Breast epithelium (tissue), 4 donors: ENCODE measurements at places on chromosomes 1 and 21. TPM values are rescaled to one million over a fixed set of nuclear protein-coding genes. Genes with fewer than 3 reads are reported as not detected.

Gene DNAJC6
- 6.2 TPM for total RNA-seq

Gene TMEM125
- 19.3 TPM for total RNA-seq

Gene RCSD1
- total RNA-seq: 12.0 TPM

Gene GPR52
- total RNA-seq: 2.3 TPM

Gene PEF1
- 84.9 TPM for total RNA-seq

Gene NTMT2
- not detected for total RNA-seq

Gene NEGR1
- 7.9 TPM for total RNA-seq

Gene TFAP2E
- 0.64 TPM for total RNA-seq

Gene KIF14
- 0.64 TPM for total RNA-seq

- no peaks in the 10 kb centered on the region for H3K36me3 ChIP-seq
- H3K4me1 ChIP-seq: no peaks in the 10 kb centered on the region
- no peak overlapping the region for H3K4me3 ChIP-seq
- H3K27ac ChIP-seq: no peak overlapping the region
- no peaks in the 10 kb centered on the region for H3K27me3 ChIP-seq
Measured at GRCh38 chr1:176938375-176938774, 226.1 kb downstream of the ASTN1 start.

- no peaks in the 10 kb centered on the region for H3K27me3 ChIP-seq
- DNase-seq: no peak
- H3K27ac ChIP-seq: no peak overlapping the region
Measured at GRCh38 chr1:94532077-94532476, 9.5 kb downstream of the F3 start.

GRCh38 chr1:63327417-63328054 lies 5.2 kb downstream of the FOXD3 start:
- H3K4me3 ChIP-seq: no peak overlapping the region
- H3K27me3 ChIP-seq: peaks cover 94% of the 10 kb centered on the region
- H3K27ac ChIP-seq: no peak overlapping the region
- no peaks in the 10 kb centered on the region for H3K4me1 ChIP-seq
- no peak for DNase-seq

DNA sequence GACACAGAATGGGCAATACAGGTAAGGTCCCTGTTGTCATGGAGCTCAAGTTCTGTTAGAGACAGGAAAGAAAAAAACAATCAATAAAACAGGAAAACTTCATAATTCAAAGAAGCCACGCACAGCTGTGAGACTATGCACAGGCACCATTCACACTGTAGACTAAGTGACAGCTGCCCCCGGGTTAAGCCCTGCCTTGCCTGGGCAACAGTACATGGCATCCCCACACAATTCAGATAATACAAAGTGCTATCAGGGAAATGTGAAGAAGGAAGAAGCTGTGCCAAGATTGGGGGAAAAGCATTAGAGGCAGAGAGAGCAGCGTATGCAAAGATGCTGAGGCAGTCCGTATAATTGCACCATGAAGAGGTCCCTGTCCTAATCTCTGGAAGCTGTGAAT lies 9.0 kb upstream of the KCNE2 start:
- no peak overlapping the region for H3K27ac ChIP-seq
- no peaks in the 10 kb centered on the region for H3K36me3 ChIP-seq
- no peaks in the 10 kb centered on the region for H3K27me3 ChIP-seq
- no peaks in the 10 kb centered on the region for H3K4me1 ChIP-seq
- H3K4me3 ChIP-seq: no peak overlapping the region
- no peak for DNase-seq

DNA sequence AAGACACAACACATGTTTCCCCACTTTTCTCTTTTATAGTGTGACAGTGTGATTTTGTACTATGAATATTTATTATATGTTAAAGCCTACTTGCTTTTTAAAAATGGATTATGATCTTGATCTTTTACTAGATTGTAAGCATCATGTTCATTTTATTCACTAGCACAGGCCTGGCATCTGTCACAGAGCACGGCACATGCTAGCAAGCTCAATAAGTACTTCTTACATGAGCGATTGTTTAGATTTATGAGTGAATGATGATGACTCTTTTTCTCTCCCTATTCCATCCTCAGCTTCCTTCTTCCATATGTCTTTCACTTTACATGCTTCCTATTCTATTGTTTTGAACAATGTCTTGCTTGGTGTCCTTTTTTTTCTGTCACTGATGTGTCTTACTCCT lies 1454.1 kb downstream of the MRPL39 start:
- H3K27me3 ChIP-seq: no peaks in the 10 kb centered on the region
- no peaks in the 10 kb centered on the region for H3K4me1 ChIP-seq
- H3K4me3 ChIP-seq: no peak overlapping the region
- no peak for DNase-seq
- H3K27ac ChIP-seq: no peak overlapping the region

DNA sequence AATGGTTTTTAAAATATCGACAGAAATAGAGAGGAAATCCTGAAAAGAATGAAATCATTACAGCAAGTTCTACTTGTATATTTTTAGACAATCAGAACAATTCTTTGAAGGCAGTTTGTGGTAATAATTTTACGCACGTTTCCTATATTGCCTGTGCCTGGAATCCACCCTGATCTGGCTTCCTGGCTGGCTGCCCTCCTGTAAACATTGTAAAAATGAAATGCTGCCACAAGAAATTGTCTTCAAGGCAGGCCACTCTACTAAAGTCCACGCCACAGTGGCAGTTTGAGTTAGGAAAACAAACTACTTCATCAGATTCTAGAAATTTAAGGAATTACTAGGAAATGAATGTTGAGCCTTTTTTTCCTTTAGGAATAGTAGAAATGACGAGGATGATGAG lies 454.5 kb upstream of the NR5A2 start:
- no peak overlapping the region for H3K27ac ChIP-seq
- no peaks in the 10 kb centered on the region for H3K4me1 ChIP-seq
- no peaks in the 10 kb centered on the region for H3K27me3 ChIP-seq
- DNase-seq: no peak

DNA sequence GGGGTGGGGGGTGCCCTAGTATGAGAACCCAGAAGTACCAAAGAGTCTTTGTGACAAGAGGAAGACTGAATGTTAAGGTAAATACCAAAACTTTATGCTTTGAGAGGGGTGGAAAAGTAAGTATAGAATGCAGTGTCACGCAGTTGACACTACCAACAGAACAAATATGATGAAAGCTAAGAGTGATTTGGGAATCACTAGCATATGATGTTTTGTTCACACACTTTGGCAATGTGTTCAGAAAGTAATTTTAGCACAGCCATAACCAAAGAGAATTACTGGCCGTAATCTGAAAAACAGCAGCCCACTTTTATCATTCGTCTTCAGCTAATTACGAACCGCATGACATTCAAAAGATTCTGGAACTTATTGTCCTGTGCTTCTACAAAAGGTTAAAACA lies 59.5 kb downstream of the ENAH start:
- no peak overlapping the region for H3K4me3 ChIP-seq
- H3K36me3 ChIP-seq: no peaks in the 10 kb centered on the region
- no peaks in the 10 kb centered on the region for H3K27me3 ChIP-seq
- H3K4me1 ChIP-seq: no peaks in the 10 kb centered on the region

DNA sequence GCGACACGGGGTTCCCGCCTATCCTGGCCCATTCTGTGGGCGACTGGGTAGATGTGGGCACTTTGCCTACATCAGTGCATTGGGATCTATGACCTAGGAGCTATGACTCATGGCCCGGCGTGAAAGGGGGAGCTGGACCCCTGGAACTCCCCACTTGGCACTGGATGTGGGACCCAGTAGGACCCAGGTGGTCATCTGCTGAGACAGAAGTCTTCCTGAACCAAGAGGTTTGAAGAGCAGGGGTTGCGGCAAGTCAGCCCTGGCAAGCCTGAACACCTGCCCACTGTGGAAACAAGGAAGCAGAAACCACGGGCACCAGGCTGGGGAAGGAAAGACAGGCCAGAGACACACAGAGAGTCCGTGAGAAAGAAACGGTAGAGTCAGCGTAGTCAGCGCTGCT lies 656.7 kb downstream of the AJAP1 start:
- DNase-seq: no peak
- H3K27me3 ChIP-seq: no peaks in the 10 kb centered on the region
- no peaks in the 10 kb centered on the region for H3K36me3 ChIP-seq
- H3K4me1 ChIP-seq: no peaks in the 10 kb centered on the region
- H3K4me3 ChIP-seq: no peak overlapping the region
- no peak overlapping the region for H3K27ac ChIP-seq

- DNase-seq: no peak
- no peaks in the 10 kb centered on the region for H3K27me3 ChIP-seq
- no peak overlapping the region for H3K27ac ChIP-seq
- no peaks in the 10 kb centered on the region for H3K36me3 ChIP-seq
- no peak overlapping the region for H3K4me3 ChIP-seq
Measured at GRCh38 chr1:63807046-63807445, 33.2 kb downstream of the ROR1 start.

GRCh38 chr1:154240294-154240833 lies 19.6 kb downstream of the UBAP2L start:
- no peaks in the 10 kb centered on the region for H3K36me3 ChIP-seq
- no peaks in the 10 kb centered on the region for H3K4me1 ChIP-seq
- no peak overlapping the region for H3K27ac ChIP-seq
- H3K4me3 ChIP-seq: no peak overlapping the region
- DNase-seq: no peak

GRCh38 chr1:95451904-95452303 lies 217.9 kb downstream of the RWDD3 start:
- no peak overlapping the region for H3K4me3 ChIP-seq
- H3K4me1 ChIP-seq: no peaks in the 10 kb centered on the region
- H3K36me3 ChIP-seq: no peaks in the 10 kb centered on the region
- H3K27ac ChIP-seq: no peak overlapping the region
- DNase-seq: no peak

GRCh38 chr1:30148676-30149075 lies 574.7 kb downstream of the MATN1 start:
- H3K4me1 ChIP-seq: no peaks in the 10 kb centered on the region
- H3K36me3 ChIP-seq: no peaks in the 10 kb centered on the region
- DNase-seq: no peak

DNA sequence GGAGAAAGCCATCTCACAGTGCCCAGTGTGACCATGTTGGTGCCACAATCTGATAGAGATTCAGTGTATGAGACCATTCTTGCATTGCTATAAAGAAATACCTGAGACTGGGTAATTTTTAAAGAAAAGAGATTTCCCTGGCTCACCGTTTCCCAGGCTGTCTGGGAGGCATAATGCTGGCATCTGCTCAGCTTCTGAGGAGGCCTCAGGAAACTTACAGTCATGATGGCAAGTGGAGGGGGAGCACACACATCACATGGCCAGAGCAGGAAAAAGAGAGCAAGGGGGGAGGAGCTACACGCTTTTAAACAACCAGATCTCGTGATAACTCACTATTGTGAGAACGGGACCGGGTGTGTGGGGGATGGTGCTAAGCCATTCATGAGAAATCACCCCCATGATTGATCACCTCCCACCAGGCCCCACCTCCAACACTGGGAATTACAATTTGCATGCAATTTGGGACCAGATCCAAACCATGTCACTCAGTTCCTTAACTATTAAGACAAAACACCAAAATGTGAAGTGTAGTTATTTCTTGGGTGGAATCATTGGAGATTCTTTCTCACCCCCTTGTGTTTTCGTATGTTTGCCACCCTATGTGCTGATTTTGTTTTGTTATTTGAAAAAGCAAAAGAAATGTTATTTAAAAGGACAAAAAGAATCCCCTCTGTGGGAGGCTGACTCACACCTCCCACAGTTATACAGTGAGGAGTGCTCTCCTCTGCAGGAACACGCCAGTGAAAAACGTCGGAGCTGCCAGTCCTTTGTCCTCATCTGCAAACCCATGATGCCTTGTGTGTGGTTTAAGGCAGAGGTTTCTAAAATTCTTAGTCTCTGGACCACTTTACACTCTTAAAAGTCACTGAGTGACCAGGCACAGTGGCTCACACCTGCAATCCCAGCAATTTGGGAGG lies 46.9 kb upstream of the IFNLR1 start:
- no peaks in the 10 kb centered on the region for H3K4me1 ChIP-seq
- DNase-seq: no peak
- H3K27ac ChIP-seq: no peak overlapping the region
- no peaks in the 10 kb centered on the region for H3K27me3 ChIP-seq
- H3K36me3 ChIP-seq: no peaks in the 10 kb centered on the region
- no peak overlapping the region for H3K4me3 ChIP-seq

- H3K4me3 ChIP-seq: no peak overlapping the region
- no peak overlapping the region for H3K27ac ChIP-seq
- no peak for DNase-seq
- peaks cover 14% of the 10 kb centered on the region for H3K4me1 ChIP-seq
- H3K27me3 ChIP-seq: no peaks in the 10 kb centered on the region
Measured at GRCh38 chr1:111142356-111142975, 2.4 kb downstream of the CEPT1 start.

GRCh38 chr1:32040711-32041110 lies 27.0 kb downstream of the KHDRBS1 start:
- H3K27me3 ChIP-seq: no peaks in the 10 kb centered on the region
- no peak overlapping the region for H3K4me3 ChIP-seq
- no peaks in the 10 kb centered on the region for H3K4me1 ChIP-seq

- H3K4me1 ChIP-seq: no peaks in the 10 kb centered on the region
- H3K27me3 ChIP-seq: no peaks in the 10 kb centered on the region
- DNase-seq: no peak
- H3K36me3 ChIP-seq: no peaks in the 10 kb centered on the region
Measured at GRCh38 chr1:68331117-68331865, 99.0 kb upstream of the WLS start.

DNA sequence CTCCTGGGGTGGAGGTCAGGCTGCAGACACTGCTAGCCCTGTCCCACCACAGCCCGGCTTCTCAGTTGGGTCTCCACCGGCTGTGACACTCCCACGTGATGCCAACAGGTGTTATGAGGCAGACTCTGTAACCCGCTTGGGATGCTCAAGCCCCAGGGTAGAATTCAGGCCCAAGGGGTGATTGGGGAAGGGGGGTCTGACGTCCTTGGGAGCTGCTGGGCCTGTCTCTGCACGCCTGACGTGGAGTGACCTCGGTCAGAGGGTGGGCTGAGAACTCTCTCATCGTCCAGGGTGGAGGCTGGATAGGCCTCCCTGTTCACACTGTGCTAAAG lies 7.7 kb upstream of the HES5 start:
- peaks cover 1% of the 10 kb centered on the region for H3K4me1 ChIP-seq
- no peaks in the 10 kb centered on the region for H3K36me3 ChIP-seq
- H3K27me3 ChIP-seq: peaks cover 5% of the 10 kb centered on the region
- no peak for DNase-seq

DNA sequence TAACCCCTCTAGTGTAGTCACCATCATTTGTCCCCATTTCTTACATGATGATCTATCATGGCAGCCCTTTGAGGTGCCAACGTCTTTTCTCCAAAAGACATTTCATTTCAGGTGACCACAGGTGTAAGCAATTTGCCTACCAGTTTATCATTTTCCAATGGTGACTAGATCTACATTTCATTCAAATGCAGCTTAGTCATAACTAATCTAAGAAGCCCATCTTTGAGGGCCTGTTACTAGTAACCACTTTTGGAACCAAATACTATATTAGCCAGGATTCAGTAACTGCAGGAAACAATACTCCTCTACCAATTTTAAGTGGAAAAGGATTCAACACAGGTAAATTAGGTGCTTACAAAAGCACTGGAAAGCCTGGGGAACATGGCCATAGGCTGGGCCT lies 30.6 kb upstream of the TMEM54 start:
- H3K4me1 ChIP-seq: no peaks in the 10 kb centered on the region
- no peaks in the 10 kb centered on the region for H3K27me3 ChIP-seq
- DNase-seq: no peak
- H3K4me3 ChIP-seq: no peak overlapping the region

GRCh38 chr1:22437573-22437972 lies 14.1 kb upstream of the ZBTB40 start:
- no peak for DNase-seq
- no peaks in the 10 kb centered on the region for H3K36me3 ChIP-seq
- no peaks in the 10 kb centered on the region for H3K4me1 ChIP-seq
- H3K27me3 ChIP-seq: no peaks in the 10 kb centered on the region
